ENCODE measurements at places on chromosomes 3 and 15.

DNA sequence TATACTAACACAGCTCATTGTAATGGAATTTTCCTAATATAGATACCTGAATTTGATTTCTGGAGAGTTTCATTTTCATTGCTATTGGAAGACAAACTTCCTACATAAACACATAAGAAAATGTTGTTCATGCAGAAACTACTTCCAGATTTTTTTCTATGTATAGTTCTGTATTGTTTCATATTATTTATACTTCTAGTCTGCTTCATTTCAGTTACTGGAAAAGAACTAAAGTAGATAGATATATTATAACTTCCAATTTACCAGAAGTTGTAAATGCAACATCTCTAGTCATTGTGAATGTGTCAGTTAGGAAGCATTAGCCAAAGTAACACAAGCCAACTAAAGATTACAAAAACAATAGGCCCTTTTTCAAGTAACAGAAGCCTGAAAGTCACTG lies 147.3 kb upstream of the ZNF385D start:
- no peak for DNase-seq

- DNase-seq, result no peak
Observed at GRCh38 chr3:110495201-110495927, 576.3 kb upstream of the NECTIN3 start.

DNA sequence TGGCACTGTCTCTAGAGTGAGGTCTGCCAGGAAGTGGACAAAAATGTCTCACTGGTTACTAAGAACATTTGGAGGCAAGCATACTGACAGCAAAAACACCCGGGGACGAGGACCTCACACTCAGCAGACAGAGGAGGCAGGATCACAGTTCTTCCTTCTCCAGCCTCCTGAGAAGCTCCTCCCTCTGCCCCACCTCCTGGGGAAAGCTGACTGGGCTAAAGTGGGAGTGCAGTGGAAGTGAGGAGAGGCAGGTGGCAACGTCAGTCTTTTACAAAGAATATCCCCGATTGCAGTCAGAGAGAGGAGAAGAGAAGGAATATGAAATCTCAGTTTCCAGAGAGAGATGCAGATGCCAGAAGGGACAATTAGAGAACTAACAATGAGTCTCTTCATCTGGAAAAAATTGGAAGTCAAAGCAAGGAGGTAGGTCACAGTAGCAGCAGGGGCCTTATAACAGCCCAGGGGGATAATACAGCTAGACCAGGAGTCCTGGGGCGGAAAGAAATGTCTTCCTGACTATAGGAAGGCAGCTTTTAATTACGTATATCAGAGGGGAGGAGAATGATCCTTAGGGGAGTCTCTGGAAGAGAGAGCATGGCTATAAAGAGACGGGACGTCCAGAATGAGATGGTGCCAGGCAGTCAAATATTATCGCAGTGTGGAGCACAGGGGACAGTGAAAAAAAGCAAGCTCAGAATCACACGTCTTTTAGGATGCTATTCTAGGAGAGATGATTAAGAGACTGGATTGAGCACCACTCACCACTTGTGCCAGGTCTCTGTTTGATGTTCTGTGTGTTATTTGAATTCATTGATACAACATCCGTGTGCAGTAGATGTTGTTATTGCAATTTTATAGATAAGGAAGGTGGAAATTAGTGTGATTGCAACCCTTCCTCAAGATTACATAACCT lies 47.2 kb downstream of the LEO1 start:
- DNase-seq, result no peak

- no peak for DNase-seq
Observed at GRCh38 chr3:147930232-147930807, 521.2 kb downstream of the ZIC1 start.

DNA sequence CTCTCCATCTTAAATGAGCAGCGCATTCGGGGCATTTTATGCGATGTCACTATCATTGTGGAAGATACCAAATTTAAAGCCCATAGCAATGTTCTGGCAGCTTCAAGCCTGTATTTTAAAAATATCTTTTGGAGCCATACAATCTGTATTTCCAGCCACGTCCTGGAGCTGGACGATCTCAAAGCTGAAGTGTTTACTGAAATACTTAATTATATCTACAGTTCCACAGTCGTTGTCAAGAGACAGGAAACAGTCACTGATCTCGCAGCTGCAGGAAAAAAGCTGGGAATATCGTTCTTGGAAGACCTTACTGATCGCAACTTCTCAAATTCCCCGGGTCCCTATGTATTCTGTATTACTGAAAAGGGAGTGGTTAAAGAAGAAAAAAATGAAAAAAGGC lies 44.4 kb upstream of the RASA2 start:
- DNase-seq, result no peak

- no peak for DNase-seq
Observed at GRCh38 chr3:133383175-133383574, 16.7 kb upstream of the BFSP2 start.

DNA sequence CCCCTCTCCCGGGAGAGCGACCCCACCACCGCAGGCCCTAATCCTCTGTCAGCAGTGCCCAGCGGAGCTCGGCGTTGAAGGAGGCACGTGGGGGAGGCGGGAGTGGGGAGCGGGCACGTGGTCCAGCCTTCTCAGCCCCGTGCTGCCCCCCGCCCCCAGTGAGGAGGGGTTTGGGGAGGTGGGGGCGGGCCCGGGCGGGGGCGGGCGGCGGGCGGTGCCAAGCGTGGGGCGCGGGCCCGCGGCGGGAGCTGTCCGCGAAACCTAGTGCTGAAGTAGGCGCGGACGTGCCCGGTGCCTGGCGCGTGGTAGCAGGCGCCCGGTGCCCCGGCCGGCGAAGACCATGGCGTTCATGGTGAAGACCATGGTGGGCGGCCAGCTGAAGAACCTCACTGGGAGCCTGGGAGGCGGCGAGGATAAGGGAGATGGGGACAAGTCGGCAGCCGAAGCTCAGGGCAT lies at the start of gene CPLX3:
TSS of gene CPLX3 (plus strand) at position 264 of the 456 bp plus-strand sequence. CDS start at position 341, 77 bp downstream.
- DNase-seq, result peak; percentile 26

DNA sequence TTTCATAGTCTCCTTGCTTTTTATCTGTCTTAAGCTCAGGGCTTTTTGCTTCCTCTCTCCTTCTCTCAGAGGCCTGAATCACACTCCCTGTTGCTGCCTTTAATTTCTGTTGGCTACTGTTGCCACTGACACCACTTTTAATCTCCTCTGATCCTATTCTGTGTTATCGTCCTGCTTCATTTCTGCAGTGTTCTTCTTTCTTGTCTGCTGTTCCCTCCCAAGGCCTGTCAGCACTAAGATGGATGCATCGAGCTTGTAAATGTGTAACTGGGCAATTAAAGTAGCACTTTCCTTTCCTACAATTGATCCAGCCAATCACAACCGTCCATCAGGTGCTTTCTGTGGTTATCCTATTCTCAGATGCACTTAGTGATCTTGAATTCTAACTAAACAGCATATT lies 71.3 kb upstream of the VEPH1 start:
- no peak for DNase-seq

DNA sequence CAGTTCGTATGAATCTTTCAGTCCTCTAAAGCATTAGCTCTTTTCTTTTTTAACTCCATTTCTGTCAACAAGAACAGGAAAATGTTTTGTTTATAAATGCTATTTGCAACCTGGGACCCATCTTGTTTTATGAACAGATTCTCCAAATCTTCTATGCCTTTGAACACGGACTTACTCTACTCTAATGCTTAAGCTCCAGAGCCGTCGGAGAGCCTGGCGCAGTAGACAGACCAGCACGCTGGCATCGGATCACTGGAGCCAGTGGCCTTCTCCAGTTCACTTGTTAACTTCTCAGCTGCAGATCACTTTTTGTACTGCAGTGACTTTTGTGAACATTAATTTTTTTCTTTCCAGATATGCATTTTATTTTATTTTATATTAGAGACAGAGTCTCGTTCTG lies 122.8 kb downstream of the GHSR start:
- DNase-seq, result no peak

DNA sequence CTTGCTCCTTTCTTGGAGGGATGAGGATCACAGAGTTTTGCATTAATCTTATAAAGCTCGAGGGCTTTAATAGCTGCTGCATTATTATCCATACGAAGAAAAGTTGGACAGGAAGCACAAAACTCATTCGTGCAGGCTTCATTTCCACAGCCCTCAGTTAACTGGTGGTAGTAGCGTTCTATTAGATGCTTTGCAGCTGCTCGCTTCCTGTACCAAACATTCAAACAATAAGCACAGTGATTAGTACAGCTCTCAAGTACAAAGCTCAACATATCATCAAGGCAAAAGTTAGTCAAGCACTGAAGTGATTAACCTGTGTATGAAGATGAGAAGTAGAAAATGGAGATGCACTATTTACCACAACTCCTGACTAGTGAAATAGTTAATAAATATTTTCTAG lies 63.3 kb downstream of the UBE3A start:
- DNase-seq, result no peak

DNA sequence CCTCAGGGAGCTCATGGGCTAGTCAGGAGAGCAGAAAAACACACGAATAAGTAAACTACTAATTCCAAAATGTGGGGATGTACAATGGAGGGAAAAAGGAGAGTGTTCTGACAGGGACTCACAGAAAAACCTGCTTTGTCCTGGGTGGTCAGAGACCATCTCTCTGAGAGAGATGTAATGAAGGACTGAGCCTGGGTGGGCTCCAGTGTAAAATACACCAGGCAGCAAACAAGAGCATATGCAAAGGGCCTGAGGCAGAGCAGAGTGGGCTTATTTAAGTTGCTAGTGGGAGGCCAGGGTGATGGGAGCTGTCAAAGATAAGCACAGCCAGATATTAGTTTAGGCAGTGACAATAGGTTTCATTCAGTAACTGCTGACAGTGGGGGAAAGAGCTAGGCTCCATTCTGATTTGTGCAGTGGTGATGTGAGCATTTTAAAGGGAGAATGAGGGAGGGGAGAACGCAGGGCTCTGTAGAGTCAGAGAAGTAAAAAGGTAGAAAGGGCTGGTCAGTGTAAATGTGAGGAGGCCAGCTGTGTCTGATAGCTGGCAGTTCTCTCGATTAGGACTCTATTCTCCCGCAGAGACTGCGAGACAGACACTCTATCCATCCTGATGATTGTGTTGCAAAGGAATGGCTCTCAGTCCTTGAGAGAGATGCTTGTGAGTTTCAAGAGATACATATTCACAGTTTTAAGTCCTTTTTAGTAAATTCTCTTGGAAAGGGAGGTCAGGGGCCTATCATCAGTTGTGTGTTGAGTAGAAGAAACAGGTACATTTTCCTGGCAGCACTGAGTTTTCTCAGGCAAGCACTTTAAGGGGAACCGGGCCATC lies 3.5 kb downstream of the TF start:
- no peak for DNase-seq

- DNase-seq, result no peak
Observed at GRCh38 chr15:28082891-28083684, 16.0 kb downstream of the OCA2 start.

GRCh38 chr3:126934031-126934531 lies 48.8 kb upstream of the PLXNA1 start:
- no peak for DNase-seq

- no peak for DNase-seq
Observed at GRCh38 chr3:137647179-137647578, 116.9 kb upstream of the SOX14 start.

GRCh38 chr15:63134245-63134985 lies 12.8 kb downstream of the LACTB start:
- no peak for DNase-seq

- DNase-seq, result no peak
Observed at GRCh38 chr3:126290325-126290724, 66.9 kb downstream of the KLF15 start.

GRCh38 chr3:35969406-35969805 lies 330.1 kb downstream of the ARPP21 start:
- DNase-seq, result no peak

GRCh38 chr3:139128803-139129202 lies 84.1 kb upstream of the PRR23C start:
- DNase-seq, result no peak

- no peak for DNase-seq
Observed at GRCh38 chr3:77467702-77468625, 428.1 kb downstream of the ROBO2 start.

GRCh38 chr3:11339541-11339940 lies 67.3 kb downstream of the ATG7 start:
- no peak for DNase-seq

DNA sequence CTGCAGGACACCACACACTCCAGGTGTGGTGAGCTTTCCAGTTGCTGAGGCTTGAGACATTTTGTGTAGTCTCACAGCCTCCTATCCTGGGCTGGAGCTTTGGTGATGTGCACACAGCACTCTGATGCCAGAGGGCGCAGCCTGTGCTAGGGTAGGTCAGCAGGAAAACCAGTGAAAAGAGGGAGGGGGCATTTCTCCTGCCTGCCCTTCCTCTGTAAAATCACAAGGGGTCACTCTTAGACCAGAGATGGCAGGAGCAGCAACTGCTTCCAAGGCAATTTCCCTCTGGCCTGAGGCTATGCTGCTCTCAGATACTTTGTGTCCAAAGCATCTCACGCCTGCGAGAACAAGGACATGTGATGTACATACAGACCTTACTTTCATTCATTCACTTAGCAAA lies 16.5 kb upstream of the MUSTN1 start:
- peak; percentile 18 for DNase-seq

- no peak for DNase-seq
Observed at GRCh38 chr3:167406876-167407492, 26.9 kb upstream of the ZBBX start.

DNA sequence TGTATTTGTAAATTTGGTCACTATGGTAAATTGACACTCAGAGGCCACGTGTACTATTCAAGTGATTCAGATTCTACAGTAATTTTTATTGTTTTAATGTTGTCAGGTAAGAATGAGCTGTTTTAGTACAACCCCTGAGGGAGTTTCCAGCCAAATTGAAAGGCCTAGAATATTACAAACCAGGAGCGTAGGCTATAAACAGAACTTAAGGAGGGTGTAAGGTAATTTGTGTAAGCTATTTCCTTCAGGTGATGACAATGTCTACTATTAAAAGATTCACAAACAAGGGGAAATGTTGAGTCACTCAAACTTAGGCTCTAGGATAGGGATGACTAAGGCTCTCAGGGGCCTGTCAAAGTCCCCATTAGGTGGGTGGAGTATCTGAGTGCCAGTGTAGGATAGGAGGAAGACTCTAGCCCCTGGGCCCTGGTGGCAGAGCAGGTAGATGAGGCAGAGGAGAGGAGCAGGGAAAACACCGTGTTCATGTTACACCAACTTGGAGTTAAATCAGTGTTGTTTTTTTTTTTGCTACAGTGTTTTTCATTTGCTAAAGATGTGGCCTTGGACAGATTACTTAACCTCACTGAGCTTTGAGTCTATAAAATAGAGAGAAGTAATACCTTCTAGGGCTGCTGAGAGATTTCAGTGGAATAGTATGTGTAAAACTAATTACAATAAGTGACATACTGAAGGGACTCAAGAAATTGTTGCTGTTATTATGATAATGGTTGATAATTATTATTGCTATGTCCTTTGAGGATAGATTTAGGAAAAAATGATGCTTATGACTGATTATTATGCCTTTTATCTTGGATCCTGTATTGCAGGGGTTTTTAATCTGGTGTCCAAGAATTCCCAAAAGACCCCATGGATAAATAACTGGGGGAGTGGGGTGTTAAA lies 10.3 kb downstream of the TM4SF1 start:
- DNase-seq, result no peak

- no peak for DNase-seq
Observed at GRCh38 chr3:137988152-137988551, 21.8 kb upstream of the CLDN18 start.

- DNase-seq, result peak; percentile 64
Observed at GRCh38 chr3:48429317-48429959, 448 bp downstream of the PLXNB1 start.

- no peak for DNase-seq
Observed at GRCh38 chr3:59085976-59086375, 36.2 kb upstream of the CFAP20DC start.

GRCh38 chr15:92652576-92652966 lies 3.0 kb downstream of the FAM174B start:
- no peak for DNase-seq
